Activated CD4-positive, alpha-beta T cell treated with anti-CD3 and anti-CD28 coated beads for 36 hours (primary cell): ENCODE measurements at places on chromosomes 2 and 18. TPM values are rescaled to one million over a fixed set of nuclear protein-coding genes. Genes with fewer than 3 reads are reported as not detected.

DNA sequence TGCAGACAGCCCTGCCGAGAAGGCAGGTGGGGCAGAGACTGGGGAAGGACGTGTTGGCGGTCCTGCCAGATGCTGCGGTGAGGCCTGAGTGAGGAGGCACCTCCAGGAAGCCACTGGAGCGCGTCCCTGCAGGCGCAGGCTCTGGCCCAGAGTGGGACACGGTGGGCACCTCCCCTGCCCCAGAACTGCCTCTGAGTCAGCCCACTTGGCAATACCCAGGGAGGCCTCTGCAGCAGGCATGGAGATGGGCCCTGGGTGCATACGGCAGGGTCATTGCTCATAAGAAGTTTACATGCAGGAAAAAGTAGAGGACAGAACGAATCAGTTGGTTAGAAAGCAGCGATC lies 195.9 kb downstream of the TFCP2L1 start:
- H3K4me1 ChIP-seq: no peaks in the 10 kb centered on the region
- peaks cover 4% of the 10 kb centered on the region for H3K27me3 ChIP-seq
- H3K27ac ChIP-seq: no peak overlapping the region
- no peak overlapping the region for H3K4me3 ChIP-seq
- DNase-seq: no peak

NYAP2 gene
- total RNA-seq: not detected

CTAGE1 gene
- total RNA-seq: not detected

- DNase-seq: no peak
- H3K4me3 ChIP-seq: no peak overlapping the region
- no peak overlapping the region for H3K27ac ChIP-seq
- no peaks in the 10 kb centered on the region for H3K4me1 ChIP-seq
- H3K27me3 ChIP-seq: peaks cover 17% of the 10 kb centered on the region
Measured at GRCh38 chr2:133885847-133886246, 317.6 kb upstream of the NCKAP5 start.

DNA sequence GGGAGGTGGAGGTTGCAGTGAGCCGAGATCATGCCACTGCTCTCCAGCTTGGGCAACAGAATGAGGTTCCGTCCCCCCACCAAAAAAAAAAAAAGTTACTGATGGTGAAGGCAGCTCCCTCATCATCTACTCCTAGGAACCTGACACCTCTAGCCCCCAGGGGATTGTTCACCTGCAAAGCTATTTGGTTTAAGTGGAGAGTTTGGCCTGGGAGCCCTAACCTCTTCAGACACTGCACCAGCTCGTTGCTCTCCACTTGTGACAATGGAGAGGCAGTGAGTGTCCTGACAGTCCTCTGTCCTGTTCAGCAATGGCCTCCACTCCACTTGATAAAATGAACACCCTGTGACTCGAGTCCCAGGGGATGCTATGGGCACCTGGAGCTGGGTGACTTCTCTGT lies 43.5 kb downstream of the ATP6V1C2 start:
- H3K36me3 ChIP-seq: no peaks in the 10 kb centered on the region
